ENCODE measurements at places on chromosomes 3 and 15.

GRCh38 chr15:78229431-78230406 lies 4.6 kb downstream of the ACSBG1 start:
- no peak for DNase-seq

GRCh38 chr3:49378249-49378895 lies 20.2 kb upstream of the GPX1 start:
- DNase-seq, result no peak

GRCh38 chr3:143973259-143974021 lies 1.8 kb downstream of the DIPK2A start:
- DNase-seq, result peak; percentile 68

DNA sequence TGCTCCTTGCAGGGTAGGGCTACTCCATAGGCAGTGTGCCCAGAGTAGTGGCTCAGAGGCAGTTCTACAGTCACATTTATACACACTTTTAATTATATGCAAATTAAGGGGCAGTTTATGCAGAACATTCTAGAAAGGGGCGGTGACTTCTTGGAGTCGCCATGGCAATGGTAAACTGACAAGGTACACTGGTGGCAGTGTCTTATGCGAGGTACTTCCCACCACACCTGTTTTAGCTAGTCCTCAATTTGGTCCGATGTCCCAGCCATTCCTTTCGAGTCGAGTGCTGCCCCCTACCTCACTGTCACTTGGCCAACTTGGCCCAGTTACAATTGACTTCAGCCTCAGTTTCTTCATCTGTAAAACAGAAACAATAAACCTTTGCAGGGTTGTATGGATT lies 3.8 kb upstream of the IRAK2 start:
- DNase-seq, result no peak

GRCh38 chr3:95731753-95732152 lies 1082.6 kb upstream of the EPHA6 start:
- no peak for DNase-seq

- no peak for DNase-seq
Measured at GRCh38 chr3:127789051-127789450, 33.3 kb downstream of the MGLL start.

DNA sequence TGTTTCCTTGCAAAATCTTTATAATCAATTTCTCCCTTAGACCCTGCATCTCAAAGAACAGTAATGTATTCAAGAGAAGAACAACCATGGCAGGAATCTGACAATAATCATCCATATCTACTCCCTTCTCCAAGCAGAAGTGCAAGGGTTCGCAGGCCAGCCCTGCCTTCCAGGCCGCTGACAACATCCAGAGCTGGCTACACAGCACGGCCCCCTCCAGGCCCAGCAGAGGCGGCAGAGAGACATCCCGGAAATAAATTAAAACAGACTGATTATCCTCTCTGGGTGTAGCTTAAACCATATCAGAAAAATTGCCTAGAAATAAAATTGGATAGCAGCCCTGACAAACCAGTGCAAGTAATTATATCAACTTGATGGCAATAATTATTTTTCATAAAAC lies 223.3 kb downstream of the FAM43A start:
- no peak for DNase-seq

Measured in naive thymus-derived CD8-positive, alpha-beta T cell (primary cell).